Amniotic epithelial cell (primary cell): ENCODE measurements at places on chromosomes 4 and X.

DNA sequence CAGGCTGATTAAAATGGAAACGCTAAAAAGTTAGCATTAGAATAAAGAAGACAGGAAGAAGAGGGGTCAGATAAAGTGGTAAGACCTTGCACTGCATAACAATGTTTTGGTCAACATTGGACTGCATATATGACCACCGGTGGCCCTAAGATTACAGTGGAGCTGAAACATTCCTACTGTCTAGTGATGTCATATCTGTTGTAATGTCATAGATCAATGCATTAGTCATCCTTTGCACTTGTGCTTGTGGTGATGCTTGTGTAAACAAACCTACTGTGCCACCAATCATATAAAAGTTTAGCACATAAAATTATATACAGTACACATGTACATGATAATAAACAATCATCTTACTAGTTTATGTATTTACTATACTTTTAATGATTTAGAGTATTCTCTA is 73.0 kb downstream of the TMEM165 start:
- peak; percentile 81 for DNase-seq

DNA sequence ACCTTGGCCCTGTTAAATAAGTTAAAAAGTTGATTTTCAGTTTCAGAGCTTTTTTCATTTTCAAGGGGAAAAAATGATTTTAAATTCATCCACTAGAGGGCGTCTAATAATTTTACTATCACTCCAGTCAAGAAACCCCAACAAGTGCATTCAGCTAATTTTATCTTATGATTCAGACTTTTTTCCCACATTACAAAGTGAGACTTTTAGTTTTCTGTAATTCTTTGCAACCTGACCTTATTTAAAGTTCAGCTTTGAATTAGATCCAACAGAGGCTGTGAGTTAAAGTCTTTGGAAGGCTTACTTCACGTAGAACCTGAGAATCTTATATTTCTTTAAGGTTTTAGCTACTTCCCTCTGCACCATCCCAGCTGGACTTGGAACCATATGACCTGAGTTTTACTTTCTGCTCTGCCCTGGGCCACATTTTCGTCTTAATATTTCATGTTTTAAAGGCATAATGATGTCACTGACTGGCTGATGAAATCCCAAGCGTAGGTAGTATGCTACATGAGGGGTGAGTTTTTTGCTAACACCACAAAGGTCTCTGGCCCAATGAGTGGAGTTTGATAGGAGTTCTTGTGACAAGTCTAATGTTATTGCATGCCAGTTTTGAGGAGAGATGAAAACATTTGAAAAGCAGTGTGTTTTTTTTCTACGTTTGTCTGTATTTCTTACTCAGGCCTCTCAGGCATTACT is 7.2 kb downstream of the GNRHR start:
- peak; percentile 49 for DNase-seq

DNA sequence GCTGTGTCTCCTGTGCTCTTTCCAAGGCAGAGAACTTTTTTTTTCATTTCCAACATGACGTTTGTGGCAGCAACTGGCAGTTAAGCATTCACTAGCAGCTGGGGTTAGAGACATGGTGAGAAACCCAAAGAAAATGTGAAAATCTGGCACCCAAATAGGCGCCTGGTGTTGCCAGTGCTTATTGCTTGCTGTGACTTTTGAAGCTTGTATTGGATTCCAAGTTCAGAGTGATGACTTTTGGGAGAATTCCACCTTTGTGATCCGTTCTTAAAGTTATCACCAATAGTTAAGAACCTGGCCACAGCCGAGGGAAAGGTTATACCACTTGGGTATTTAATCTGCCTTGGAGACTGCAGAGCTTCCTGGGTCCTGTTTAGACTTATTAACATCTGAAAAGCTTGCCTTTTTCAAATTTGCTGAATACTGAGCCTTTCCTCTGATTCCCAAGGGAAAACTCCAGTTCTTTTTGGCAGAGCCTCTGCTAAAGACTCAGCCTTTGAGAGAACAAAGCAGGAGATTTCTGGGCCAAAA is 101.0 kb downstream of the OPHN1 start:
- DNase-seq, result no peak

GRCh38 chrX:109300415-109300814 is 181.5 kb downstream of the GUCY2F start:
- no peak for DNase-seq

DNA sequence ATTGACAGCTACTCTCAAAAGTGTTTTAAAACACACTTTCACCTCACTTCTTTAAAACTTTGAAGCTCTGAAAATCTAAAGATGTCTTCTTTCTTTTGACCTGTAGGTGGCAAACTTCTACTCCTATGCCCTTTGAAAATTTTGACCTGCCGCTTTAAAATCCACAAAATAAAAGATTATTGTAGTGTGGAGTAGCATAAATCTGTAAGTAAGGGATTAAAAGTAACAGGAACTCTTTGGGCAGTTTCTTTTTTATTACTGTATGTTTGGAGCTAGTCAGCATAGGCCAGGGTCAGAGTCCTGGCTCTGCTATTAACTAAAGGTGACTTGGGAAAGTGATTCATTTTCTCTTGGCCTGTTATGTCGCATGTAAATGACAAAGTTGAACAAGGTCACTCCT is 25.5 kb downstream of the BBS12 start:
- peak; percentile 55 for DNase-seq

DNA sequence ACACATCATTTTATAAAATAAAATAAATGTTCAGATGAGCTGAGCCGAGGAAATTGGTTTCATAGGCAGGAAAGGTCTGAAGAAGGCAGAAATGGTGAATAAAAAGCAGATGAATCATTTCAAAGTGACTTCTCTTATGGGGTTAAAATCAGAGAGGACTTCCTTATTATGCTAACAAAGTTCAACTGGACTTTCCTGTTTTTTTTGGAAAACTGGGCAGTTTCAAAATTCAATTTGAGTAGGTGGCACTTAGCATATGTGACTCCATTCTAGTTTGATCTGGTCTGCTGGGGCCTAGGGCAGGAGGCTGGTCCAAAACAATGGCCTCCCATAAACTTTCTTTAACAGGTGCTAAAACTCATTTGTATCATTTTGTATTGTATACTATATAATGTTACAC is 1794.9 kb upstream of the TENM3 start:
- no peak for DNase-seq

- DNase-seq, result no peak
Observed at GRCh38 chr4:82905205-82905604, 4.7 kb downstream of the THAP9 start.

DNA sequence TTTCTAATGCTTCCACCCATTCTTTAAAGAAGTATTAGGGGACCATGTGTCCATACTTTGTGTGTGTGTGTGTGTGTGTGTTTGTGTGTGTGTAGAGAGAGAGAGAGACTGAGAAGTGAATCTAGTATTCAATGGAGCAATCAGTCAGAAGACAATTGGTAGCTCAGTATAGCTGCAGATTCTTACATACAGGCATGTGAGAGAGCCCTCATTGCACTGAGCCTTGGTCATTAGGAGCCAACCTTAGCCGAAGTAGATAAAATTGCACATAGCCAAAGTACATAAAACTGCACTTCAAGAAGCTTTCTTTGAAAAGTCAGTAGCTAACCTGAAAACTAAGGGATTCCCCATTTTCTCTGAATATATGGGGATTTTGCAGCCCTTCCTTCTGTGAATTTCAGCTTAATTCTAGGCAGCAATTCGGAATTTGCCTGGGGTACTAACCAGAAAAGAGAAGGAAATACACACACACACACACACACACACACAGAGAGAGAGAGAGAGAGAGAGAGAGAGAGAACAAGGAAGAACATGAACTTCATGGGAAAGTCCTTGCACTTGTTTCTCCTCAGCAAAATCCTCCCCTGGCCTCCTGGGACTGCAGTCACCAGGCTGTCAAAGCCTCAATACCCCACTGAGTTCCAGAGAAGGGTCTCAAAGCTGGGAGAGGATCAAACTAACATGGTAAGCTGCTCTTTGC is 1.7 kb upstream of the PRDM8 start:
- no peak for DNase-seq
